ENCODE measurements at places on chromosomes 4 and X. TPM values are rescaled to one million over a fixed set of nuclear protein-coding genes. Genes with fewer than 3 reads are reported as not detected.

Gene GPR119
- polyA plus RNA-seq: not detected

Gene RPS6KA6
- 5.6 TPM for polyA plus RNA-seq

Gene PPP1R3F
- 11.0 TPM for polyA plus RNA-seq

Gene HSD17B13
- polyA plus RNA-seq: 0.36 TPM

Gene FABP2
- not detected for polyA plus RNA-seq
